ENCODE measurements at places on chromosomes 6 and 20. TPM values are rescaled to one million over a fixed set of nuclear protein-coding genes. Genes with fewer than 3 reads are reported as not detected.

GRCh38 chr6:91476000-91476399 is 889.1 kb upstream of the MAP3K7 start:
- peak; percentile 13 for DNase-seq

DNA sequence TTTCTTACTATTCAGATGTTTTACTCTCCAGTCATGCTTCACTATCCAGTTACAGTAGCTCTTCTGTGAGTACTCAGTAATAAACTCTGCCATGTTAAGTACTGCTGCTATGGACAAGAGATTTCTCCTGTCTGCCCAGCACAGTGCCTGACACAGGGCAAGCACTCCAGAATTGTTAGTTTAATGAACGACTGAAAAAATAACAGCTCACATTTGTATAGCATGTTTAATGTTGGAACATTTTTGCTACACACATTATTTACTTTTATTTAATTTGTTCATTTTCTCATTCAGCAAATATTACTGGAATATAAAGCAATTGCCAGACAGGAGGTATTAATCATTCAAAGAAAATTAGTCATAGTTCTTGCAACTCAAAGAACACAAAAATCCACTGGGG is 142.6 kb upstream of the HMGN3 start:
- DNase-seq: no peak

Gene CST5
- total RNA-seq: not detected

Gene ARMC12
- total RNA-seq: not detected

GRCh38 chr20:3925899-3926638 is 36.9 kb downstream of the PANK2 start:
- DNase-seq: no peak

Gene SIRPB1
- total RNA-seq: 0.11 TPM

DNA sequence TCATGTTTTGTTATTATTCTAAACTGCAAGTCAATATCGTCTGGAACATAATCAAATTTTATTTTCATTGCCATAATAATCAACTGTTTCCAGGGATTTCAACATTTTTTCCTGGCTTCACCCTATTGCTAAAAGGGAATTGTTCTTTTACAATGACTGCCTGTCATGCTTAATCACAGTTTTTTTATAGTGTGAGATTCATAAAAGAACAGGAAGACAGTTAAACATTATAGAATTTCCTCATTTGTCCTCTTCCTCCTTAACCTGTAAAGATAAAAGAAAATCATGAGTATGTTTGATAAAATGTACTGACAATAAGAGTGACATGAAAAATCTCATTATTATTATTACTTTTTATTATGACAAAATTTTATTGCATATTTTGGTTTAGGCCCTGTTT is 73.3 kb upstream of the CENPW start:
- no peak for DNase-seq

- DNase-seq: no peak
Measured at GRCh38 chr6:139423037-139423703, 48.7 kb upstream of the CITED2 start.

- no peak for DNase-seq
Measured at GRCh38 chr6:94278146-94278545, 858.8 kb upstream of the EPHA7 start.

DNA sequence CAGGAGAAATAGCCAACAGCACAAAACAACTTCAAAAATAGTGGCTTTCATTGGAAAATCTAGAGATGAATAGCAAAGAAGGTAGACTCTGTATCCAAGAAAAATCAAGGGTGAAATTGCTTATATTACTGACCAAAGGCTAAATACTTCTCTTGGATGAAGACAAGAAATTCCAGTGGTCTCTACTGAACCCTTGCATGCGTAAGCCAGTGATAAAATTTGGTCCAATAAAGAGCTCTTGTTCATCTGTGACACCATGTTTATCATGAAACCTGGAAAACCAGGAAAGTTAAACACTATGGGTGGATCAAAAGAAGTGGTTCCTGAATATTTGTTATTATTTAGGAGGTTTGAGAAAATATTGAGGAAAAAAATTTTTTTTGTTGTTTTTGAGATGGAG is 25.6 kb upstream of the SASH1 start:
- no peak for DNase-seq

DNA sequence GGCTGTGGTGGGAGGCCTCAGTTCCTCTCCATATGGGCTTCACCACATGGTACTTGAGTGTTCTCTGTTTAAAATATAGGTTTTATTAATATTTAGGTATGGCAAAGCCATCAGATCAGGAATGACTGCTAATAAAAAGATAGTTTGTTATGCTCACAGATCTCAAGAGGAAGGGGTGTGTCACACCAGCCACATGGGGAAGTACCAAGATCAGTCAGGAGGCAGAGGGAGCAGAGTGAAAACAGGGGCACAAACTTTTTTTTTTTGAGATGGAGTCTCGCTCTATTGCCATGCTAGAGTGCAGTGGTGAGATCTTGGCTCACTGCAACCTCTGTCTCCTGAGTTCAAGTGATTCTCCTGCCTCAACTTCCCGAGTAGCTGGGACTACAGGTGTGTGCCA is 92.1 kb upstream of the GCM1 start:
- no peak for DNase-seq

Gene EDN3
- total RNA-seq: not detected

Gene CALHM4
- total RNA-seq: not detected

Gene SIGLEC1
- not detected for total RNA-seq

DNA sequence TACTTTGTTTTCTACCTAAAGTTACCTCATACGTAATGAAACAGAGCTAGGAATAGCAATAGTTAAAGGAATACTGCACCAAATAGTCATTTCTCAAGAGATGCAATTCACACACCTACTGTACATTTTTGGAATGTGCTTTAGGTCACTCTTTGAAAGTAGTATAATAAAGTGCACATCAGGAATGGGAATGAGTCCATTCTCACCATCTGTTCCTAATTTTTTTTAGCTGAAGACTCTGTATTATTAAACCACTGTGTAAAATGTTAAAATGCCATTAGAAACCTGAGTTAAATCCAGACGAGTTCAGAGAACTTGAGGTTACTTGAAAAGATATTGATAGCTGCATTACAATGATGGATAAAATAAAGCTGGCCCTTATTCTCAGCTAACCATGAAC is 51.9 kb upstream of the EPHA7 start:
- no peak for DNase-seq

Gene ZSCAN23
- 8.4 TPM for total RNA-seq

- DNase-seq: no peak
Measured at GRCh38 chr6:131398176-131398575, 174.8 kb upstream of the ARG1 start.

- no peak for DNase-seq
Measured at GRCh38 chr20:33490023-33490933, at the start of gene CBFA2T2. CBFA2T2 (plus strand) TSS chr20:33490096; CDS start chr20:33490268, 172 bp downstream.

GRCh38 chr6:140269591-140270165 is 895.2 kb upstream of the CITED2 start:
- no peak for DNase-seq

GRCh38 chr6:145887969-145888368 is 73.4 kb upstream of the FBXO30 start:
- DNase-seq: no peak

- DNase-seq: peak; percentile 43
Measured at GRCh38 chr20:61184194-61184593, 67.9 kb upstream of the CDH4 start.

Gene SLC17A3
- not detected for total RNA-seq

Measured in Daoy (cell line).